ENCODE measurements at places on chromosomes 3 and 15.

GRCh38 chr3:113285226-113285625 is 73.9 kb downstream of the BOC start:
- no peak for DNase-seq

DNA sequence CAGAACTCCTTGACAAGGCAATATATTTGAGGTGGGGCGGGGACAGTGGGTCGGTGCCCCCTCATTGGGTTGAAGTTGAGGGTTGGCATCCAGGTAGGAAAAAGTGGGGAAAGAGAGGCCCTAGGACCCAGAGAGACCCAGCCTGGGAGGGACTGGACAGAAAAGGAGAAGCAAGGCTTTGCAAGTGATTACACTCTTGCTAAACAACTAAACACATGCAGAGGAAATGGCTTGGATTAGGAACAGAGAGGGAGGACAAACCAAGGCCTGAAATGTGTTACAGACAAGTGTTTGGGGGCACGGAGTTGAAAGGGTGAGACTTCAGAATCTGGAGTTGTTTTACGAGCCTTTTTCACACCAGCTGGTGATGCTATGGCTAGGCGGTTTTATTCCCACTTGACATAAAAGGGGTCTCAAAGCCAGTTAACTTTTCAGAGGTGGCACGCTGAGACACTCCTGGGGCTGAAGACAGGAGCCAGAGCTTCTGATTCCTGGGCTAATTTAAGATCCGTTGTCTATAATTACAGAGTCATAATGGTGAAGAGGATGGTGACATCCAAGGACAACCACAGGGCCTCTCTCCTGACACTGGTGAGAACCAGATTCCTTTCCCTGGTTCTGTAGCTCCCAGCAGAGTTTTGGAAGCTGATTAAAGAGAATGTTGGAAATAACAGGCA is 7.7 kb upstream of the KCTD6 start:
- DNase-seq, result no peak

DNA sequence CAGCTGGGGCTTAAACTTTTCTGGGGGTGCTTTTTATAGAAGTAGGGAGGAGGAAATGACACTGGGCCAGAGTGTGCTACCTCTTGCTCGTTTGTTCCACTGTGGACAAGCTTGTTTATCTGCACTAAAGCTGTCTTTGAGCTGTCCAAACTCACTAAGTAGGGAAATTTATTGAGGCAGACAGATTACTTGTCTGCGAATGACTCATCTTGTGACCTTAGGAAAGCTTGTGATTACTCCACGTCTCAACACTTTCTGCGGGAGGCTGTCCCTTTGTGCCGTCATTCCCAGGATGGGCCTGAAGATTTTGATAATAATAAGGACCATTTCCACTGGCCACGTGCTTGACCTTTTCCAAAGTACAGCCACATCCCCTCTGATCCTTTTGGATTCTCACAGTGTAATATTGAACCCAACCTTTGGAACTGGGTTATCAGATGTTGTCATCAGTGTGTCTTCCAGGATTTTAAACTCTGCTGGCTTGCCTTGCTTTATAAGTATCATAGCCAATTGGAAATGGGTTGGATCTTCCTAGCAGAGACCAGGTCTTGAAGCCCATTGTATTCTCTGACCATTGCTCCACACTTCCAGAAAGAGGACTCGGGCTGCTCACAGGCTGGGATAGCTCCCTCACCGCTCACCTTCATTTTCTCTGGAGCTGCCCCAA is 84.7 kb downstream of the AGBL1 start:
- no peak for DNase-seq

GRCh38 chr3:73520931-73521461 is 103.7 kb downstream of the PDZRN3 start:
- peak; percentile 42 for DNase-seq

- DNase-seq, result no peak
These were observed 630.5 kb upstream of the LMCD1 start for GRCh38 chr3:7871003-7871560.

- no peak for DNase-seq
These were observed 28.2 kb downstream of the ARIH1 start for GRCh38 chr15:72502220-72502809.

DNA sequence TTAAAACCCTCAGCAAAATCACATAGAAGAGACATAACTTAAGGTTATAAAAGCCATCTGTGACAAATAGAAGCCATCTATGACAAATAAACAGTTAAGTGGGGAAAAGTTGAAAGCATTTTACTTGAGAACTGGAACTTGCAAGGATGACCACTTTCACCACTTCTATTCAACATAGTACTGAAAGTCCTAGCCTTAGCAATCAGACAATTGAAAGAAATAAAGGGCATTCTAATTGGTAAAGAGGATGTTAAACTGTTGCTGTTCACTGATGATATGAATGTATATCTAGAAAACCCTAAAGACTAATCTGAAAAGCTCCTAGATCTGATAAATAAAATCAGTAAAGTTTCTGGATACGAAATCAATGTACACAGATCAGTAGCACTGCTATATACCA is 186.9 kb upstream of the SATB1 start:
- DNase-seq, result no peak

DNA sequence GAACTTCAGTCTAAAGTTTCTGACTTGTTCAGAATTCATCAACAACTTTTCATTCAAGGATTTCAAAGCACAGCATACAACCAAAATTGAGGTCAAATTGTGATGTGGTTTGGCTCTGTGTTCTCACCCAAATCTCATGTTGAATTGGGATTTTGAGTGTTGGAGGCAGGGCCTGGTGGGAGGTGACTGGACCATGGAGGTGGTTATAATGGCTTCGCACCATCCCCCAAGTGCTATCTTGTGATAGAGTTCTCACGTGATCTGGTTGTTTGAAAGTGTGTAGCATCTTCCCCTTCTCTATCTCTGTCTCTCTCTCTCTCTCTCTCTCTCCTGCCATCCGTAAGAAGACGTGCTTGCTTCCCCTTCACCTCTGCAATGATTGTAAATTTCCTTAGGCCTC is 19.6 kb upstream of the SUCLG2 start:
- DNase-seq, result no peak

- no peak for DNase-seq
These were observed 23.9 kb upstream of the HEG1 start for GRCh38 chr3:125079675-125080045.

DNA sequence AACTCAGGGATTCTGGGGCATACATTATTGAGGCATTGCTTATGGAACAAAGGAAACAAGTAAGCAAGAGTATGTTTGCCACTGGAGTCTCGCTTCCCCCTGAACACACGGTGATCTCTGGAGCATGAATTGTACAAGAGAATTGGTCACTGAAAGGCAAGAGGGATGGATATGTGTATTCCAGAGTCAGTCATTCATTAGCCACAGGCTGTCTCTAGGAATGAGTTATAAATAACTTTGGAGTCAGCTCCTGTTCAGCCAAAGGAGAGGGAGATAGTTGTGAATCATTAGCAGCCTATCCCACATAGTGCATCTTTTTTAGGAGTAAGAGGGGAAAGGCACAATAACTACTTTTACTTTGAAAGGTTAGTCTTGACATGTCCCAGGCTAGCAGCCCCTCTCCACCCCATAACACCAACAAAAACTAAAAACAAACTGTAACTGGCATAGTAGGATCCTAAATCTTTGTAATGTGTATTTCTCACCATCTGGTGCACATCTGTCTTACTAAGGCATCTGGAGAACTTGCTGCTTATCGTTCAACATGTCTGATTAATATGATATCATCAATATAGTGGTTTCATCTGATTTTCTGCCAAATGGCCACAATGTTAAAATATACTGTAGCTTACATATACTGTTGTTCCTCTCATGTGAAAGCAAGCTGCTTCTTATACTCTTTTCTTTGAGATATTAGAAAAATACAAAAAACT is 462.2 kb downstream of the GRM7 start:
- DNase-seq, result no peak

DNA sequence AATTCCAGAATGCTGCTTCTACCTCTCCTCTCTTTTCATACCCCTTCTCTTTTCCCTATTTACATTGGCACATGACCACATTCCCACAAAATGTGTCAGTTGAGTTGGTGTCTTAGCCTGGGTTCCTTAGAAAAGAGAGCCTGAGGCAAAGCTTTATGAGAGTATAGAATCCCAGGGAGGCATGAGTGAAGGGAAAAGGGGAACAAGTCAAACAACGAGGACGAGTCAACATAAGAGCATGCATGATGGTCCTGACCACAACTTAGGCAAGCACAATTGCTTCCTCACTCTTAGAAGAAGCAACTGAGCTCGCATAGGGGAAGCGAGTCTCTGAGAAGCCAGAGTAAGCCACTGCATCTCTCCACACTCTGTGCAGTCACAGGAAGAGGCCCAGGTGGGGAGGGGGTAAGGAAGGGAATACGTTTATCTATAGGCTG is 15.4 kb upstream of the ZNF774 start:
- no peak for DNase-seq

GRCh38 chr3:23665741-23666140 is 140.0 kb upstream of the UBE2E1 start:
- DNase-seq, result no peak

Measured in left lung (tissue), 14 donors.